ENCODE measurements at places on chromosomes 3 and 15.

- no peak for DNase-seq
Measured at GRCh38 chr3:141380279-141380678, 12.0 kb downstream of the ZBTB38 start.

GRCh38 chr3:100702082-100702979, 7.0 kb upstream of the TFG start:
- DNase-seq, result no peak

GRCh38 chr15:100899601-100900000, 19.6 kb upstream of the LRRK1 start:
- no peak for DNase-seq

- no peak for DNase-seq
Measured at GRCh38 chr15:40278026-40278425, 4.8 kb downstream of the ANKRD63 start.

DNA sequence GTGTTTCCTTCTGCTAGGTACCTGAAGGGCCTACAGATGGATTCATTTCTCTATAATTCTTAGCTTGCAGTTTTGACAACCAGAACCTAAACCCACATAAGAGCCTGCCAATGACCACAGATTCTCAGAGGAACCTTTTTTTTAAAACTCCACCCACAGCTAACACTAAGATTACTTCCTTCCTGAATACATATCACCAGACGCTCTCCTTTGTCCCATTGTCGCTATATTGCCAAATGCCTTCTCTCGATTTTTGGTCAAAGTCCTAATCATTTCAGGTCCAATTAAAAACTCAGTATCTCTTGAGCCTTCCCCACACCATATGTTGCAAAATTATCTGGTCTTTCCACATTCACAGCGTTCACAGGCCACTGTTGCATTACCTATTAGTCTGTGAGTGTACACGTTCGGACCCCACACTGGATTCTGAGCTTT, 12.4 kb downstream of the ZNF710 start:
- no peak for DNase-seq

GRCh38 chr3:12644331-12644937, 19.5 kb downstream of the RAF1 start:
- DNase-seq, result no peak

DNA sequence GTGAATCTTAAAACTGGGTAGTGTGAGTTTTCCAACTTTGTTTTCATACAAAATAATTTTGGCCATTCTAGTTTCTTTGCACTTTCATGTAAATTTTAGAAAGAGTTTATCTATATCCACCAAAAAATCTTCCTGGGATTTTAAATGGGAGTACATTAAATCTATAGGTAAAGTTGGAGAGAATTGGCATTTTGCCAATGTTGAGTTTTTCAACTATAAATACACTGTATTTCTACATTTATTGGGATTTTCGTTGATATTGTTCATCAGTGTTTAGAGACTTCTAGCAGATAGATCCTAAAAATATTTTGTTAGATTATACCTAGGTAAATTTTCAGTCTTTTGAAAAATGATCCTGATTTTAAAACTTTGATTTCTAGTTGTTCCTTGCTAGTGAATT, 83.1 kb upstream of the CCDC54 start:
- DNase-seq, result no peak

DNA sequence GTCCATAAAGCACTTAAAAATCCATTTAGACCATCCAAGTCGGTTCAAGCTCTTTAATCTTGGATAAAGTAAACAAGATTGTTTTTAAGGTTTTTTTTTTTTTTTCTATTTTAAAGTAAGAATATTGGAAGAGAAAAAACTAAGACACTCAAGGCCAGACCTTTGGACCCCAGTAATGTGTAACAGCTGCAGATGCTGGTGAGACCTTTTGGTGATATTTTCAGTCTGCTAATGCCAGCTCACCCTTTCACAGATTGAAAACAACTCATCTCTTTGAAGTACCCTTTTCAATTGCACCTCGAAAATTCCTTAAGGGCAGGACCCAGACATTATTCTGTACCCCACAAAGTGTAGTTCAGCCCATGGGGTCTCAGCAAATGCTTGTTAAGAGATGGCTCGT, 260.7 kb upstream of the CTNNB1 start:
- DNase-seq, result no peak

DNA sequence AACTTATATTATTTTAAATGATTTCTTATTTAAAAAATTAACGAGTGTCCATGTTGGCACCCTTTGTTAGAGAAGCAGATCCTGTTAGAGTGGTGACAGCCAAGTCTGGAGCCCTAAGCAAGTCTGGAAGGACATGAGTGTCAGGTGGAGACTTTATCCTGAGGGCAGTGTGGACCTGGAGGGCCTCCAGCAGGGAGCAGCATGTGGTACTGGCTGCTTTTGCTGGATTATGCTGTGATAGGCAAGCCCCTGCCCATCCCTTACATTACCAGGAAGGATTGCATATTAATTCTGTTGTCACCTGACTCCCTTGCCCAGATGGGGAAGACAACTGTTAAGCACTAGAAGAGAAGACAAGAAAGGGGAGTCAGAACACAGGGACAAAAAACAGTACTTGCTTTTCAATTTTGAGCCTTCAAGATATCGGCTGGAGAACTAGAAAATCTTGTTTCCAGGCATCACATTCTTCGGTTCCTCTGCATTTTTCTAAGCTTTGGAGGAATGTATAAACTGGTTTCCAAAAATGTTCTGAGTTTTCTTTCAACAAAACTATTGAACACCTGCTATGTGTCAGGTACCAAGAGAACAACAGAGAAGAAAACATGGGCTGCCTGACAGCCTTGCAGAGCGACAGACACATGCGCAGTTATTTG, 22.7 kb downstream of the ZNF860 start:
- no peak for DNase-seq

DNA sequence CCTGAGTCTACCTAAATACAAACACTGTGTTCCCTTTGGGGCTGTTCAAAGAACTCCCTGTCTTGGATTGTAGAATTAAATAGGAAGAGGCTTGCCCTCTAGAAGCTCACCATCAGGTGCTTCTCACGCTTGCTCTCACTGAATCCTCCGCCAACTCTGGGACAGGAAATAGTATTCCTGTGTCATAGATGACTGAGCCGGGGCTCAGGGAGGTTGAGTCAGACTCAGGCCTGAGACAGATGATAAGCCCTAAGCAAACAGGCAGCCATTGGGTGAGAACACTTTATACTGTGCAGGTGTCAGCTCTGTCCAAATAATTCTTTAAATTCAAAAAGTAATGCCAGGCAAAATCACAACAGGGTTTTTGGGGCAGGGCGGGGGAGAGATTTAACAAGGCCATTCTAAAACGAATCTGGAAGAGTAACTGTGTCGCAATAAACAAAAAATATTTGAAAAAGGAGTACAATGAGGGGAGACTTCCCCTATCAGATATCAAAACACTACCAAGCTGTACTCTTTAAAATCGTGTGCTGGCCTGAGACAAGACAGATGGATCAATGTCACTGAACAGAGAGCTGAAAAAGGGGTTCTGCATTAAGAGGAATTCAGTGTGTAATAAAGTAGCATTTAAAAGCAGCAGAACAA, 59.0 kb downstream of the EPHB3 start:
- DNase-seq, result no peak

DNA sequence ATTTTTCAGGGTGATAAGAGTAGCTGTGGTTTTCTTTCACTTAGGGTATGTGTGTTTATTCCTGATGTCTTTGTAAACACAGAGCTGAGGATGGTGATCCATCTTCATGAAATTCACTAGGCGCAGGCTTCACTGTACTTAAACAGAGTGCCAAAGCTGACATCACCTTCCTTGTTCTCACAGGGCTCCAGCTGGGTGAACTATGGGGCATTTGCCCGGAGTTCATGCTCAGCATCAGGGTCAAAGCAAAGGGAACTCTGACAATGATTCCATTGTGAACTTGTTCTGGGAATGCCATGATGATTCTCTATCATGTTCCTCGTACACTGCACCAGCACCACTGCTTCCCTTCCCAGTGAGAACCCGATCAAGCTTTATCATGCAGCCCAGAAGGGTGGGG, 184.8 kb upstream of the P2RY1 start:
- no peak for DNase-seq

- DNase-seq, result no peak
Measured at GRCh38 chr3:172750069-172750367, 508 bp upstream of the ECT2 start.

- DNase-seq, result no peak
Measured at GRCh38 chr3:100252001-100252400, 8.8 kb upstream of the TBC1D23 start.

GRCh38 chr15:68775671-68776476, 44.8 kb downstream of the ANP32A start:
- peak; percentile 75 for DNase-seq

- DNase-seq, result no peak
Measured at GRCh38 chr3:23183731-23184130, 19.4 kb upstream of the UBE2E2 start.

DNA sequence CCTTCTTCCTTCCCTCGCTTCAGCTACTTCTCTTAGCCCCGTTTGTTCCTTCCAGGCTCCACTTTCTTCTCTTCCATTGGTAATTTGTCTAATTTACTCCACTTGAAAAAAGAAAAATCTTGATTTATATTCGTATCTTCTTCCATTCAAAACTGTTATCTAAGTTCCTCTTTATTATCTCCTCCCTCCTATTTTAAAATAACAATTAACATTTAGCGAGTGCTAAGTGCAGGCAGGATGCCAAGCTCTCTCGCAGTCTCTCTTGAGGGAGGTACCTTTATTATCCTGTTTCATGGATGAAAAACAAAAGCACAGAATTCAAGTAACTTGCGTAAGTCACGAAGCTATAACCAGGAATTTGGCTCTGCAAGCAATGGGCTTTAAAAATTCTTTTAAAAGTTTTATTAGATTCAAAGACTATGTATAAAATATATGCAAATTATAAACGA, 418.9 kb upstream of the NAALADL2 start:
- peak; percentile 24 for DNase-seq

DNA sequence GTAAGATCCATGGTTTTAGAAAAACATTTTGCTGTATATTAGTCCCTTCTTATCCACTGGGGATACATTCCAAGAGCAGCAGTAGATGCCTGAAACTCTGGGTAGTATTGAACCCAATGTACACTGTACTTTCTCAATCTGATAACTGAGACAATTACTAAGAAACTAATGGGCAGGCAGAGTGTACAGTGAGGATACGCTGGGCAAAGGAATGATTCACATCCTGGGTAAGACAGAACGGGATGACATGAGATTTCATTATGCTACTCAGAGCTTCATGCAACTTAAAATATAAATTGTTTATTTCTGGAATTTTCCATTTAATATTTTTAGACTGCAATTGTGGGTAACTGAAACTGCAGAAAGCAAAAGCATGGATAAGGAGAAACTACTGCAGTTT, 46.2 kb upstream of the TEX55 start:
- no peak for DNase-seq

GRCh38 chr3:18124501-18124900, 300.6 kb downstream of the SATB1 start:
- no peak for DNase-seq

DNA sequence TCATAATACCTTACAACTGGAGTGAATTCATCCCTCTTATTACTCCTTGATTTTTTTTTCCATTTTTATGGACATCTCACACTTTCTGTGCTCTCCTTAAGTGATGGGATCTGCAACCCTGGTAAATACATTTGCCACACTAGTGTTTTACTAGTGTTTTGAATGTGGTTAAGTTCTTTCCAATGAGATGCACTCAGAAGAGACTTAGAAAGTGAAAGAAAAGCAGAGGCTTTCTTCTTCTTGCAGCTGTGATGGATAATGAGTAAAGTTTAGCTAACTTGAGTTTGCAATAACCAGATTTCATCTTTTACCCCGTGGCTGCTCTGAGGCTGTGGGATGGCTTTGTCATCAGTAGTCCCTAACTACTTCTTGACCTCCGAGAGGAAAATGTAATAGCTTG, 1248.4 kb downstream of the NSUN3 start:
- DNase-seq, result no peak

DNA sequence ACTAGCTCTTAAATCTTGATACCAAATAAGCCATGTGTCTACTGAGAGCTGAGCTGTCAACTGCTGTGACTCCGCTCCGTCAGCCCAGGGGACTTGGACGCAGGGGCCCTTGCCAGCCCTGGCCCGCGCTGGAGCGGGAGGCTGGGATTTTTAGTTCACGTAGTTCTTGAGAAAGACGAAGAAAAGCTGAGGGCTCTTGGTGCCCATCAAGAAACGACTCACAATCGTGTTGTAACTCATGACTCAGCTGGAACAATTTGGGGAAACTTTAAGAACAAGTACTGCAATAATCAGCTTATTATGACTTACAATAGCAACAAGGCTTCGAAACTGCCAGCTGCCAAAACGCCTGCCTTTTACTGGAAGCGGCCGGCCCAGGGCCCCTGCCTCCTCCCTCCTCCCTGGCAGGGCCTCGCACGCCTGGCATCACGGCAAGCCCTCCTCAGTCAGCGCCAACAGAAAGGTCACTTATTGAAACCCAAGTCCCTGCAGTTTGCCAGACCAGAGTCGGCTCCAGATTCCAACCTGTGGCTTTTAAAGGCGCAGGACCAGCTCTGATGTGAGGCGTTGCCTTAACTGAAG, 60.3 kb downstream of the RGMA start:
- DNase-seq, result no peak

DNA sequence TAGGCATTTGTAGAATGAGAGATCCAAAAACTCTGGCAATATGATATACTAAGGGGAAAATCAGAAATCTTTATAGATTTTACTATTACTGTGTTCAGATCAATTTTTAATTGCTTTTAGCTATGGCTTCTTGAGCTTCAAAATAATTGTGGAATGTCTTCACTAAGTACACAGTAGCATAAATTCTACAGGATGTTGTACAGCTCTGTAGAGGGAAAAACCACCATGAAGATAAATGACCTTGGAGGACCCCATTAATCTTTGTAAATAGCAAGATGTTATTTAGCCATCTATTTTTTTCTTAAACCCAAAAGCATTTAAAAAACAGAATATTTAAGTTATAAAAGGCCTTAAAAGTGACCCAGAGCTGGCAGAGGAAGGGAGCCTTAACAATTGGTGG, 43.9 kb upstream of the FNDC3B start:
- DNase-seq, result no peak

- DNase-seq, result no peak
Measured at GRCh38 chr3:71803248-71803647, 18.3 kb upstream of the PROK2 start.

DNA sequence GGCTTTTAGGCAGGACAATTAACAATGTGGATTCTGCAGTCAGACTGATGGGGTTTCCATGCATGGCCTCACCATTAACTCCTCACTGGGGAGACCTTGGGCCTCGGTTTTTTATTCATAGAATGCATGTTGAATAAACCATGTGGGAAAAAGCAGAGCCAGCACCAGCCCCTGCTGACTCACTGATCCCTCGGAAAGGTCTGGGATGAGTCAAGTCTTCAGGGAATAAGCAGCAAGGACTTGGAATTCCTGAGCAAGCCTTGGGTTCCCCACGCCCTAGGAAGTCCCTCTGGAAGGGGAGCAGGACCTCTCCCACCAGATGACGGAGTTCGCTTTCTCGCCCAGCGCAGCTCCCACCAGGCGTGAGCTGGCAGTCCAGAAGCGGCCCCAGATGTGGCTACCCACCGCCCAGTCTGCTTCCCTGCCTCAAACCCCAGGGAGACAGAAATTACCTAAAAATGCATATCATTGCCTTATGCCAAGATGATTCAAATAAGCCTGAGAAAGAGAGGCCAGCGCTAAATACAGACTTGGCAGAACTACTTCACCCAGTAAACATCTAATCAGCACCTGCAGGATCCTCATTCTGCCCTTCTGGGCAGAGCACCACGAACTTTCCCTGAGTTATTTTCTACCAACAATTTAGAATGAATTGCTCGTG, 45.4 kb downstream of the BTD start:
- no peak for DNase-seq

GRCh38 chr3:71063773-71064290, 519.7 kb downstream of the FOXP1 start:
- peak; percentile 52 for DNase-seq

GRCh38 chr15:91023720-91024119, 1.3 kb upstream of the VPS33B start:
- DNase-seq, result no peak
